ENCODE measurements at places on chromosomes 5 and 9.

- DNase-seq = no peak
Observed at GRCh38 chr9:90847971-90848370, 46.4 kb downstream of the SYK start.

GRCh38 chr9:136596630-136597031 lies 50.8 kb upstream of the NOTCH1 start:
- no peak for DNase-seq

DNA sequence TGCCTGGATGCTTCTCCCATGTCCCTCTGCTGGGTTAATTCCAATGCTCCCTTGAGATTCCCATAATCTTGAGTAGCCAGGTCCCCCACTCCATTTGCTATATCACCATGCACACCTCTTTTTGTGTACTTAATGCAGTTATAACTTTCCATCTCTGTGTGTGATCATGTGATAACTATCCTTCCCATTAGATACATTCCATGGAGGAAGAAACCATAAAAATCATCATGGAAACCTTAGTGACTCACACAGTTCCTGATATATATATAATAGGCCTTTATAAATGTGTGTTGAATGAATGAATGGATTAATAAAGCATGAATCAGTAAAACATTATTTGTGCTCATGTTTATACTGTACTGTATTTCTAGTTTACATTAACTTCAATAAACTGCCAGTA lies 104.6 kb downstream of the PCSK5 start:
- no peak for DNase-seq

- DNase-seq = no peak
Observed at GRCh38 chr5:126403876-126404275, 19.3 kb upstream of the GRAMD2B start.

DNA sequence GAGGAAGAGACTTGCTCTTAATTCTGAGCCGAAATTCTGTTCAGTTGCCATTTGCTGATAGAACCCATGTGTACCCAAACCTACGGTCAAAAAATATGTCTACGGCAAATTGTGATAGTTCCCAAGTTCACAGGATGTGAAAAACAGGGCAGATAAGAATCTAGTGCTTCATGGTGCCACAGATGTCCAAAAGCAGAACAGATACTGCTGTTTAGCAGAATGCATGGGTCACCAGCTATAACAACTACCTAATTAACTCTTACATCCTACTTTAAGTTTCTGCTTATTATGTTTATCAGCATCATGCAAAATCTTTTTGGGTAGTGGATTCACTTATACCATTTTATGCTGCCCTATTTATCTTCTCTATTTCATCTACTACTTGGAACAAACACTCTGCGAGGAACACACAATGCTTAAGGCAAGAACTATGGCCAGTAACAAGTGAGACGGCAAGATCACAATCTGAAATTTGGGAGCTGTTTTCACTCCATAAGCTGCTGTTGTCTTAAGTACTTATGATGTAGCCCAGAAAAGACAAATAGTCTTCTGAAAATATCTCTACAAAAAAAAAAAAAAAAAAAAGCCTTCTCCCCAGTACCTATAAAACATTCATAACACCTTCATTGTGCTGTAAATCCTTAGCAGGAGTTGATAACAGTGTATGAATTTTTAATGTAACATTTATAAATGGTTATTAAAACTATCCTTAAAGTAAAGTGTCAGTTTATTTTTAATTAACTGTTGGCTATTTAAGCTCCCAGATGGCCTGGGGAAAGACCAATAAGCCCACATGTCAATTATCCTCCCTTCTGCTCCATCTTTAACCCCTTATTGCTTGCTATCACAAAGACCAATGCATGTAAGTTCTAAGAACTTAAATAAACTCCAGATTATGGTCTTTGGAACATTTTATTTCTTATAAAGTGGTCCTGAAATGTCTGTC lies 232.3 kb downstream of the TLR4 start:
- DNase-seq = no peak

GRCh38 chr5:169954786-169955185 lies 25.5 kb downstream of the INSYN2B start:
- DNase-seq = no peak

DNA sequence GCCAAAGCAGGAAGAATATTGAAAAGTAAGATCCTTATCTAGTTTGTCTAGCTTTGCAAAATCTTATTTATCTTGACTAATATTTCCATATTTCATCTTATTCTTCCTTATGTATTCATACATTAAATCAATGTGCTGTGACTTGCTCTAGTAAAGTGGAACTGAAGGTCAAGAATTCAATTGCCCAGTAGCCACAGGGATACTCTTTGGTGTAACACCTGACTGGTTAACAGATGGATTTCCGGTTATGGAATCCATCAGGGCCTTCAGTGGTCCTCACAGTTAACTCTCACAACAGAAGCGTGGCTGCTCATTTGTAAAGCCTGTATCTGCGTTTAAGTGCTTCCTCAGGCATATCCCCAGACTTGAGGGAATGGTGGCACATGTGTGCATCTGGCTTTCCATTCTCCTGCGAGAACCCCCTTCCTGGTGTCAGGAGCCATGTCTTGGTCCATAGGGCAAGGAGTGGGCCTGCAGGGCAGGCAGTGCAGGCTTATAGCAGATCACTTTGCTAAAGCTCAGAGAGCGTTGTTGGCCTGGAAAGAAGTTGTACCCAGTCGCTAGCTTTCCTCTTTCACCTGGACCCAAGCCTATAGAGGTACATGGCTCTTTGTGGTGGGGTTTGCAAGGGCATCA lies 99.2 kb downstream of the HSPA4 start:
- DNase-seq = no peak

GRCh38 chr9:128216781-128217553 lies 13.8 kb downstream of the DNM1 start:
- no peak for DNase-seq

GRCh38 chr9:111925017-111925770 lies 28.6 kb downstream of the UGCG start:
- DNase-seq = no peak

DNA sequence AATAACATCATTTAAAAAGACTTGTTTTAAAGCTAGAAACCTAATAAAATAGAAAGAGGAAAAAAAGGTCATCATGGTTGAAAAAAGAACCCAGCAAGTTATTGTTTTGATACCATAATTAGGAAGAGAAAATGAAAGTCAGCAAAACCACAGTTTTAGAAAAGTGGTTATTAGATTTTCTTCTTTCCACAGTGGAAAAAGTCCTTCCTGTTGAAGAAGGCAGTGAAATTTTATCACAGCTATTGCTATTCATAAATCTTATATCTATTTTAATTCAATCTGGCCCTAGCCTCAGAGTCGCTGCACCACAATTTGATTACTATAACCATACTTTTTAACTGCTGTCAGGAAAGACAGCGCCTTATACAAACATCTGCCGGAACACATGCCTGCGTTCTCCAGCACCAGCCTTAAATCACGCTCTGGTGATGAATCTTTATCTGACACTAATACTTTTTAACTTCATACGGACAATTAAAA lies 60.3 kb downstream of the MAPKAP1 start:
- DNase-seq = no peak

GRCh38 chr9:84323858-84324257 lies 16.7 kb downstream of the SLC28A3 start:
- DNase-seq = no peak
